ENCODE measurements at places on chromosomes 2 and 18.

- DNase-seq, result peak; percentile 27
Observed at GRCh38 chr2:53353135-53354114, 414.2 kb upstream of the CHAC2 start.

DNA sequence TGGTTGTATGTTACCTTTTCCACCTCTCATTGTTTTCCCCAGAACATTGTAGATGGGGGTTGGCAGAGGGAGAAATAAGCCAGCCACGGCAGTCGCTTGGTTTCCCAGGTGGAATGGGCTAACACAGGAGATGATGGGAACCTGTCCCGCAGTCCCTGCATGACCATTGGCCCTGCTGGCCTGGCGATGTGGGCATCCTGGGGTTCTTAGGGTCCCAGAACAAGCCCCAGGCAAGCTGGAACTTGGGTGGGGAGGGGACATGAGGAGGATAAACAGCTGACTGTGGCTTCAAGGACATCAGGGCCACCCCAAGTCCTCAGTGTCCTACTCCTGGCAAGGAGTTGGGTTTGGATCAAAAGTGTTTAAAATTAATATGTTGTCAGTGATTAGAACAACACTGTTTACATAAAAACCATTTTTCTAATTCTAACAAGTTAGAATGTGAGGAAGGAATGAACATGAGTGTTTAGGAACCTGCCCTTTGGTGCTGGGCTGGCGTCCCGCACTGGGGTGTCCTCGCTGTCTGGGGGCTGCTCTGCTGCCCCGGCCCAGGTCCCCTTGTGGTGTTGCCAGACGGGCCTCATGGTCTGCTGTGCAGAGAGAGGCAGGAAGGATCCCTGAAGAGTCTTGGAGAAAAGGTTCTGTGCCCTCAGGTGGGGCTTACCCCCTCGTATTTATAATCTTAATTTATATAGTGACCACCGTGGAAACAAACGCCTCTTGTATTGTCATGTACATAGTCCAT, 95.1 kb downstream of the USP40 start:
- no peak for DNase-seq

- peak; percentile 77 for DNase-seq
Observed at GRCh38 chr2:207624185-207625013, 795 bp downstream of the METTL21A start.

- no peak for DNase-seq
Observed at GRCh38 chr2:203543898-203544328, 8.8 kb upstream of the RAPH1 start.

DNA sequence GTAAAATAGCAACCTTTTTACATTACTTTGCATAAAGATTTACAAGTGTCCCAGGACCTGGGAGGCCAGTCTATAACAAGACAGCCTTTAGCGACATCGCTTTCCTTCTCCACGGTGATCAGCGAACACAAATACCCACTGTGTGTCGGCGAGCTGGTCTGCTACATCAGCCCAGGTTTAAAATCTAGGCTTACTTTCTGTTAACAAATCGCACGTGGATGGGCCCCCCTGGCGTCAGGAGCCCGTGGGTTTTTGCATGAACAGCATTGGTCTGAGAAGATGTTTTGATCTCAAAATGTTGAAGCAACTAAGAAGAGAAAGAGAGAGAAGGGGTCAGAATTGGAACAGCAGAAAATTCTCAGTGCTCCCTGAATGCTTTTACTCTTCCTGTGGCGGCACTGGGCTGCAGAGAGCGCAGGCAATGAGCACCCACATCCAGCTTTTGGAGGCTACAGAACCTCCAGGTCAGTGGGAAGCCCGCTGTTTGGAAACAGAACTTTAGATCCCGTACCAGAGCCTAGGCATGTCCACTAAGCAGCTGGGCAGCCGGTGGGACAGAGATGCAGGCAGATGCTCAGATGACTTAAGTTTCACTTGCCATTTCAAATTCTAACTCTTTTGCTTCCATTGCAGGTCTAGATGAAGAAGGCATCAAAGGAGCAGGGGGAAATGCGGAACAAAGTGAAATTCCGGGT, 32.9 kb downstream of the CYP27C1 start:
- no peak for DNase-seq

GRCh38 chr2:80061881-80062280, 242.7 kb downstream of the LRRTM1 start:
- no peak for DNase-seq

GRCh38 chr2:12694990-12695774, 21.6 kb upstream of the TRIB2 start:
- DNase-seq, result no peak

GRCh38 chr18:21444465-21445212, 155.9 kb downstream of the ESCO1 start:
- peak; percentile 70 for DNase-seq

GRCh38 chr18:75618146-75618545, 190.6 kb upstream of the SMIM21 start:
- DNase-seq, result no peak

DNA sequence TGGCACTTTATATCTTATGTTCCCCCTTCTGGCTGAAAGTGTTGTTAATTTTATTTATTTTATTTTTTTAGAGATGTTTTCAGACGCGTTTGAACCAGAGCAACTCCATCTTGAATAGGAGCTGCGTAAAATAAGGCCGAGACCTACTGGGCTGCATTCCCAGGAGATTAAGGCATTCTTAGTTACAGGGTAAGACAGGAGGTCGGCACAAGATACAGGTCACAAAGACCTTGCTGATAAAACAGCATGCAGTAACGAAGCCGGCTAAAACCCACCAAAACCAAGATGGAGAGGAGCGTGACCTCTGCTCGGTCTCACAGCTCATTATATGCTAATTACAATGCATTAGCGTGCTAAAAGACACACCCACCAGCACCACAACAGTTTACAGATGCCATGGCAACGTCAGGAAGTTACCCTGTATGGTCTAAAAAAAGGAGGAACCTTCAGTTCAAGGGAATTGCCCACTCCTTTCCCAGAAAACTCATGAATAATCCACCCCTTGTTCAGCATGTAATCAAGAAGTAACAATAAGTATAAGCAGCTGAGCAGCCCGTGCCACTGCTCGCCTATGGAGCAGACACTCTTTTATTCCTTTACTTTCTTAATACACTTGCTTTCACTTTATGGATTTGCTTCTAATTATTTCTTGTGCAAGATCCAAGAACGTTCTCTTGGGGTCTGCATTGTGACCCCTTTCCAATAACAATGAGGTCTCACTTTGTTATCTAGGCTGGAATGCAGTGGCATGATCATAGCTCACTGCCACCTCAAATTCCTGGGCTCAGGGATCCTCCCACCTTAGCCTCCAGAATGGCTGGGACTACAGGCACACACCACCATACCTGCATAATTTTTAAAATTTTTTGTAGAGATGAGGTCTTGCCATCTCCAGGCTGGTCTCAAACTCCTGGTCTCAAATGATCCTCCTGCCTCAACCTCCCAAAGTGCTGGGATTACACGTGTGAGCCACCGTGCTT, 55.9 kb downstream of the CACNB4 start:
- DNase-seq, result no peak

GRCh38 chr2:57450170-57450569, 596.4 kb upstream of the VRK2 start:
- no peak for DNase-seq

GRCh38 chr2:176473177-176473576, 203.9 kb downstream of the MTX2 start:
- DNase-seq, result peak; percentile 32

DNA sequence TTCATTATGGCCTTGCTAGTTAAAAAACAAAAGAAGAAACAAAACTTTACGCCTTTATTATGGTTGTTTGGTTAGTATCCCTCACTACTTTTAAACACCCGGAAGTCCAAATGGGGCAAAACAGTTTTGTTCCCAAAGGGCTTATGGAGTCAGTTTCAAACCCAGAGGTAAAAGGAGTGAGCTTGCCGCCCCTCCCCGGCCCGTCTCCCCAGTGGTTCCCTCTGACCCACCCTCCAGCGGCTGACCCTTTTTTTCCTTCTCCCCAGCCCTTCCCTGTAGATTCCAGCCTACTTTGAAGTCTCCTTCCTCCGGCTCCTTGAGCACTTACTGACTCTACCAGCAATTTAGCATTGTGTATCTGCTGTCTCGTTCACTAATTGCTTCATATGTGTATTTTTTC, 209.2 kb downstream of the ICOS start:
- no peak for DNase-seq

GRCh38 chr18:2032036-2032435, 539.3 kb downstream of the METTL4 start:
- no peak for DNase-seq

GRCh38 chr2:198326431-198326830, 522.0 kb downstream of the PLCL1 start:
- peak; percentile 1 for DNase-seq

DNA sequence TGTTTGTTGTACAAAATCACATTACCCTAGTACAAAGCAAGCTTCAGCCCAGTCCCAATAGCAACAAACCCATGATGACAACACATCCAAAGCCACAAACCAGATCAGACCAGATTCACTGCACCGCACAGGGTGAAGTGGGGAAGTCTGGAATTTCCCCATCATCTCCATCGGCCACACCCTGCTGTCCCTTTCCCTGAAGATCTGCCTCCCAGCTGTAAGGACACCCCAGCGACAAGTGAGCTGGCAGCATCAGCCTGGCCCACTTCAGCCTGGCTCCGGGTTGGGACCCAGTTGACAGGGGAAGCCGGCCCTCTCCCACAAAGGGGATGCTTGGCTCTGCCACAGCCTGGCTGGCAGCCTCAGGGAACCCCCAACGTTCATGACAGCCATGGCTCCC, 207.6 kb downstream of the MGAT5 start:
- DNase-seq, result no peak

GRCh38 chr18:55907453-55908175, 319.6 kb upstream of the TCF4 start:
- DNase-seq, result peak; percentile 7

GRCh38 chr2:128736689-128737545, 418.2 kb upstream of the HS6ST1 start:
- DNase-seq, result peak; percentile 81

GRCh38 chr2:172710584-172711047, 25.0 kb upstream of the RAPGEF4 start:
- DNase-seq, result peak; percentile 91

- DNase-seq, result no peak
Observed at GRCh38 chr2:205692104-205692503, 9.8 kb downstream of the NRP2 start.

DNA sequence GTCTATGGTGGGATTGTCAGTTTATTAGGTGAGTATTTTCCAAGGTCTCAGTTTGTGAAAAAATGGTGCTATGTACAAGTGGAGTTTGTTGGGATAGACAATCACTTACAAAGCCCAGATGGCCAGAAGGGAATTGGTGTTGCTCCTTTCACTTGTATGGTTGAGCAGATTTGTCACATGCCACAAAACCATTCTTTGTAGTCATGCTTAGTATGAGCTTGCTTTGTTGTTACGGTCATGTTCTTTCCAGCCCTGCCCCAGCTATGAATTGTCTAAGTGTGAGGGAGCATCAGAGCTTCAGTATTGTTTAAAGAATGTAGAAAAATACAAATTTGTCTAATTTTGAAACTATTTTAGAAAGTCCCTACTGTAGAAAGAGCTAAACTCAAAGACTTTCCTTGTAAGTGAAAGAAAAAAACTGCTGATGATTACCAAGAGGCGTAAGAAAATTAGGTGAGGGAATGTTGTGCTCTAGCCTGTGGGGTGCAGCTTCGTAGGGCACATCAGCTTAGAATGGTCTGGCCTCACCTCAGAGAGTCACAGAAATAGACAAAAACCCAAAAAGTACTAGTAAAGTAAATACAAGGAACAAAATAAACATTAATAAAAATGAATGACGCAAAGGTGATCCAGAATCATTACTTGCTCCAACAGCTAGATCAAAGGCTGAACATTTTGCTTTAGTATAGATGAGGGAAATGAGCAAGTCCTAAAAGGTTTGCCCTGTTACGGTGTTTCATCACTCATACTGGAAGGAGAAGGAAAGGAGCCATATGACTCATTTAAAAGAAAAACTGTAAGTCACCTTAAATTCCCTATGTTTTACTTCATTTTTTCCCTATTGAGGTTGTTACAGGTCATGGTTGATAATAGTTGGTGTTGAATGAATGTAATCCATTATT, 9.2 kb downstream of the TGIF1 start:
- DNase-seq, result peak; percentile 82

- DNase-seq, result peak; percentile 73
Observed at GRCh38 chr18:23703057-23703986, 14.1 kb downstream of the LAMA3 start.

DNA sequence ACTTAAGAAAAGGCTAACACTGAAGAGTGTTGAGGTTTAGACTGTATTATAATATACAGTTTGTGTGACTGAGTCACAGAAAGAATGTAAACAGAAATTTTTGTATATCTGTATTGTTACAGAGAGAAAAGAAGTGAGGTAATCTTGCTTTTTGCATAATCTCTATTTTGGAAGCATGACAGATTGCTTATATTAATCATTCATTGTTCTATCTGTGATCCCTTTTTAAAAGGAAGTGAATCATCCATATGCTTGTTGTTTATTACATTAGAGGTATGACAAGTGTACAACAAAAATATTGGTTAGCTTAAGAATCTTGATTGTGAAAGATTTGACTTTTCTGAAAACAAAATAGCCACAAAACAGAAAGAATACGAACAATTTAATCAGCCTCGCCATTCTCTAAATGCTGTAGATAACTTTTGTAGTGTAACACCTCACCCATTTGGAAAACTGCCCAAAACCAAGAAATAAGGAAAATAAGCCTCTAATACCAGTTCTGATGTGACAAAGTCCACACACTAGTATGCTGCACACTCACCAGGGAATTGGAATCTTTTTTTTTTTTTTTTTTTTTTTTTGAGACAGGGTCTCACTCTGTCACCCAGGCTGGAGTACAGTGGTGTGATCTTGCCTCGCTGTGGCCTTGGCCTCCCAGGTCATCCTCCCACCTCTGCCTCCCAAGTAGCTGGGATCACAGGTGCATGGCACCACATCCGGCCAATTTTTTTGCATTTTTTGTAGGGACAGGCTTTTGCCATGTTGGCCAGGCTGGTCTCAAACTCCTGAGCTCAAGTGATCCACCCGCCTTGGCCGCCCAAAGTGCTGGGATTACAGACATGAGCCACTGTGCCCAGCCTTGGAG, 91.5 kb upstream of the LPIN2 start:
- DNase-seq, result peak; percentile 29

DNA sequence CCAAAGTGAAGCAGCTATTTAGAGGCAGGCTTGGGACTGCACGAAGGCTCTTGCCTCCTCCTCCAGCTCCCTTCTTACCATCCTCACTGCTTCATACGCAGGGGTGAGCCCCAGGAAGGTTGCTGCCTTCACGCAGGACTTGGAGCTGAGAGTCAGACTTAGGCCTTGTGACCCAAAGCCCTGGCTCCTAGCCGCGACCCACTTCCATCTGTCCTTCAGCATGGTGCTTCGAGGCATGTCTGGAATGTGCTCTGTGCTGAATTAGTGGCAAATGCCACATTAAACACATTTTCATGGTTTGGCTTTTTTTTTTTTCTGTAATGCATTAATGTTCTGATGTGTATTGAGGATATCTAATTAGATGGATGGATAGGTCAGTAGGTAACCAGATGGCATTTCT, 37.5 kb downstream of the ITGB1BP1 start:
- no peak for DNase-seq

GRCh38 chr2:97868986-97869721, 126.6 kb downstream of the TMEM131 start:
- DNase-seq, result peak; percentile 93

GRCh38 chr2:107132070-107132469, 246.1 kb upstream of the ST6GAL2 start:
- no peak for DNase-seq
